ENCODE measurements at places on chromosomes 1 and 21. TPM values are rescaled to one million over a fixed set of nuclear protein-coding genes. Genes with fewer than 3 reads are reported as not detected.
A peak's percentile ranks its signal among the peaks of the same experiment; 100 is the strongest.

DENND2D gene
- total RNA-seq = 10.2 TPM

TSNAX gene
- total RNA-seq = 29.7 TPM

- DNase-seq = peak; percentile 97
Observed at GRCh38 chr1:63662056-63662836, 69.0 kb downstream of the PGM1 start.

- DNase-seq = no peak
Observed at GRCh38 chr1:48969971-48970370, 193.3 kb upstream of the BEND5 start.

DCDC2B gene
- not detected for total RNA-seq

DNA sequence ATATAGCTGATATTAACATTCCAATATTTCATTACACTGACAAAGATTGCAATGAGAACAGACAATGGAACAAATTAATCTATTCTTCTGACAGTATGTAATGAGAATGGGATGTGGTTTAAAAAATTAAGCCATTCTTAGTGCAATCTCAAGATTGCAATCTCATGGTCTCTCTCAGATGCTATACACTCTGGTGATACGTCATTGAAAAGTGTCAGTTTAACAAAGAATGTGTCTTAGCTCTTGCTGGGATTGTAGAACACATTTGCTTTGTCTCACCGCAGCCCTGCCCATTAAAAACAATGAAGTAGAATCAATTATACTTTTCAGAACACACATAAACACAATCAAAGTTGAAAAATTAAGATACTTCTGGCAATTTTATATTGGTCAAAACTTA, 55.2 kb downstream of the LRRC53 start:
- DNase-seq = no peak

- peak; percentile 17 for DNase-seq
Observed at GRCh38 chr1:208834381-208835096, 590.4 kb upstream of the PLXNA2 start.

TAS1R1 gene
- total RNA-seq = not detected

C21orf58 gene
- 11.2 TPM for total RNA-seq

GRCh38 chr1:28290851-28291250, 31.5 kb downstream of the SESN2 start:
- no peak for DNase-seq

DNA sequence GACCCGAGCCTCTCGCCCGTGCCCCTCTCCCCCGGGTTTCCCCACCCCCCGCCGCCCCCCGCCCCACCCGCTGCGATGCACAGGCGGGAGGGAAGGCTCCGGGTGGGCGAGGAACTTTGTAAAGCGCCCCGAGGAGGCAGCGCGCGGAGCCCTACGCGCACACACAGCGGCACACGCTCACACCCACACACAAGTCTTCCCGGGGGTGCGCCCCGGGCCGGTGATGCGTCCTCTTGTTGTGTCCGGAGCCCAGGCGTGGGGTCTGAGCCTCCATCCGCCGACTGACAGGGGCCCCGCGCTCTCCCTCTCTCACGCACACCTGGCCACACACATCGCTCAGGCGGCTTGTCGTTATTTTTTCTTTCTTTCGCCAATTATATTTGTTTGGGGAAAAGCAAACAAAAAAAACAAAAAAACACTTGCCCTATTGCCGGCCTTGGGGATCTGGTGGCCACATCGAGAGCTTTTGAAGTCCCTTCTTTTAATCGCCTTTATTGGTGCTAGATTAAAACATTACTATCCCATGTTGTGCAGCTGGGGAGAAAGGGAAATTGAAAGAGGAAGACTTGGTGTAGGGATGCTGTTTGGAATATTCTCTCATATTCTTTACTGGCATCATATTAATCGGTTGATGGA, 770 bp downstream of the NTNG1 start:
- peak; percentile 50 for DNase-seq

- DNase-seq = peak; percentile 98
Observed at GRCh38 chr1:41493117-41493536, 8.6 kb upstream of the EDN2 start.

DNA sequence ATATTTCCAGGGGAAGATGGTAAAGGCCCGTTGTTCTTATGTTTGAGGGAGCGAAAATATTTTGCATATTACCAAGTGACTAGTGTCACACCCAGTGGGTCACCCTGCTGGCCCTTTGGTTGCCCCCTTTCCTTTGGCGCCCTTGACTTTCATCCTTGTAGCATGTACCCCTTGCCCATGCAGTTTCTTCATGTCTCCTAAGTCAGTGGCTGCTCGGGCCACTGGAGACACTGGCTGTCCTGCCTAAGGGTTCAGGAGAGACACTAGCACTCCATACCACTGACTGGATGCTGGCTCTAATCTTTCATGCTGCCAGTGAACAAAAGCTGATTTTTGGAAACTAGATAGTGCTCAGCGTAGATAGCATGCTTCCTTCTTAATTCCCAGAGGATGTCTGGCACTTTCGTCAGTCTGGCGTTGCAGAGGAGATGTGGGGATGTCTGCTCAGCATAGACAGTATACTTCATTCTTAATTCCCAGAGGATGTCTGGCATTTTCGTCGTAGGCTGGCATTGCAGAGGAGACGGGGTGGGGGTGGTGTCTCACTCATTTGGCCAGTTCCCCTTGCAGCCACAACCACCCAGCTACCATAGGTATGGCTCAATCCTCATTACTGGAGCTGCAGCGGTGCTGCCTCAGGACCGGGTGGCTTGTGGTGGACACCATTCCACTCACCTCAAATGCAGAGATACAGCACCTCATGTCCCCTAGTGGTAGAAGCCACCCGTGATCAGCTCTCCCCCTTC, 770.9 kb upstream of the TPTE start:
- DNase-seq = no peak

All from M059J (cell line).